ENCODE measurements at places on chromosomes 12 and 14.

DNA sequence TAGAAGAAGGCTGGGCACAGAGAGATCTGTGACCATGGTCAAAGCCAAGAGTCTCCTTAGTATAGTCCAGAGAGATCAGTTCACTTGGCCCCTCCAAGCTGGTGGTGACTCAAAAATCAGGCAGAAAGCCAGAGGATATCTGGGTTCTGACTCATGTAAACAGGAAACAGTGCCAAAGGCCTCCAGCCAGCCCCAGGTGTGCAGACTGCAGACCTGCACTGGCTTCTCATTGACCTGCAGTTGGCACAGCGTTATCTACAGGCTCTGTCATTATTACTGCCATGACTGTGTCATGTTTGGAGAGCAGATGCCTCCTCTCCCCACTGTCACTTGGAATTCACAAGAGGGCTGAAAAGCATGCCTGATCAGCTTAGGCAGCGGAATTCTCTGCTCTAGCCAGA lies 295.7 kb upstream of the PRKD1 start:
- no peak for DNase-seq

GRCh38 chr12:52185400-52185967 lies 6.3 kb downstream of the KRT80 start:
- DNase-seq, result no peak

DNA sequence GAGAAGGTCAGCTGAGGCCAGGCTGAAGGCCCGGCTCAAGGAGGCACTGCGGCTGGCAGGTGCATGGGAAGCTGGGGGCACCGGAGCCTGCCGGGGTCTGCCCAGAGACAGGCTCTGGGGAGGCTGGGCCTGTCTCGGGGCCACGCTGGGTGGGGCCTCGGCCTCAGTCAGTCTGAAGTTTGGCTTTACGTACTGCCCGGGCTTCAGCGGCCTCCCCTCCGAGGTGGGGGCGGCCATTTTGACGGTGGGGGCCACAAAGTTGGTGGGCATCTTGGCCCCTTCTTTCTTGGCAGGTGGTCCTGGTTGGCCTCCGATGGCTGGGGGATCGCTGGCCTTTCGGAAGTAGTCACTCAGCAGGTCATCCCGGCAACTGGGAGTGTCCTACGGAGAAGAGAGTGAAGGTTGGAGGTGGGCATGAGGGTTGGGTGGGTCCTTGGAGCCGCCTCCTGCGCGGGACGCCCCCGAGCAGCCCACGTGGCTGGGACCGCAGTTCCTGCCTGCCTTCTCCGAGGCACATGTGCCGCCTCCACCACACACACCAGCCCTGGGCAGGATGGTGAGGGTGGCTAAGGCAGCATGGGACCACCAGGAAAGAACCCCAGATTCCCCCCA lies 28.9 kb upstream of the GPR68 start:
- DNase-seq, result no peak

DNA sequence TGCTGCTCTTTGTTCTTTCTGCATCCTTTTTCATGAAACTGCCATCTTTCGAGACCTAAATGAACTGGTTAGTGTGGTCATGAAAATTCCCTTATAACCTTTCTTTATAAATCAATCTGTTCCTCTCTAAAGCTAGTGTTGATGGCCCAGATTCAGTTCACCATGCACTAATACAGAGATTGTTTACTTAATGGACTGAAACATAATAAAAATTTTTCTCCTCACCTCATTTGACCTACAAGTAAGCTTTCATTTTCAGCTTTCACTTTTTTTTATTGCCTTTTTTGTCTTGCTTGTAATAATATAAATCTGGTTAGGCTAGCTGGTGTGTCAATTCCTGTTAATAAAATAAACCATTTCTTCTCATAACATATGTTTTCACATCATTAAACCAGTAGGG lies 183.8 kb downstream of the CCDC59 start:
- no peak for DNase-seq

GRCh38 chr14:22794551-22794951 lies 20.7 kb downstream of the SLC7A7 start:
- no peak for DNase-seq

DNA sequence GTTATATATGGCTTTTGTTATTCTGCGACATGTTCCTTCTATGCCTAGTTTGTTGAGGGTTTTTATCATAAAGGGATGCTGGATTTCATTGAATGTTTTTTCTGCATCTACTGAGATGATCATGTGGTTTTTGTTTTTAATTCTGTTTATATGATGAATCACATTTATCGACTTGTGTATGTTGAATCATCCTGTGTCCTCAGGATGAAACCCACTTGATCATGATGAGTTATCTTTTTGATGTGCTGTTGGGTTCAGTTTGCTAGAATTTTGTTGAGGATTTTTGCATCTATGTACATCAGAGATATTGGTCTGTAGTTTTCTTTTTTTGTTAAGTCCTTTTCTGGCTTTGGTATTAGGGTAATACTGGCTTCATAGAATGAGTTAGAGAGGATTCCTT lies 291.2 kb downstream of the AKAP6 start:
- no peak for DNase-seq

DNA sequence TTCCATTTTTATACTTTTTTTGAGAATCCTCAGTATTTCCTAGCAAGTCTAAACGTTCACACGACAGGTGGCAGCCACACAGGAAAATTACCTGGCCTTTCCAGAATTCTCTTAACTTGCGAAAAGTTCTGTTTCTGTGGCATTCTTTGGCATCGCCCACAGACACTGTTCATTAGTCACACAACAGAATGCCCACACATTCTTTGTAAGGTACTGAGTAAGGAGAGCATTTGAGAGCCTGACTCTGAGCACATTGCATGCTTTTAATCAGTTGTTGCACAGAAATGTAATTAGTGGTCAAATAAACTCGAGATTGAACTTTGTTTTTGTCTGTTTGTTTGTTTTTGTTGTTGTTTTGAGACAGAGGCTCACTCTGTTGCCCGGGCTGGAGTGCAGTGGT lies 52.4 kb downstream of the LMNTD1 start:
- no peak for DNase-seq

DNA sequence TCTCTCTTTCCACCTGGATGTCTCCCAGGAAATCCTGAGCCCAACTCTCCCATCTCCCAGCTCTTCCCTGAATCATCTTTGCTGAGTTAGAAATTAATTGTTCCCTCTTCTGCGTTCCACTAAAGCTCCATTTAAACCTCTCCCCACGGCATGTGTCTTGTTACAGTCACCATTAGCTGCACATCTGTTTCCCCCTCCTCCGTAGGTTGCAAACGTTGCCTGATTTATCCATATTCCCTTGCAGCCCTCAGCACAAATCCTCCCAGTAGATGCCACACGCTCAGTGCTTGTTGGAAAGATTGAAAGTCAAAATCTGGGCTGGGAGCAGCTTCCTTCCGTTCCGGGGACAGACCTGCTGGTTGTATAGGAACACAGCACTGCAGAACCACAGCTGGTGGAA lies 90.4 kb downstream of the SLC24A4 start:
- no peak for DNase-seq

DNA sequence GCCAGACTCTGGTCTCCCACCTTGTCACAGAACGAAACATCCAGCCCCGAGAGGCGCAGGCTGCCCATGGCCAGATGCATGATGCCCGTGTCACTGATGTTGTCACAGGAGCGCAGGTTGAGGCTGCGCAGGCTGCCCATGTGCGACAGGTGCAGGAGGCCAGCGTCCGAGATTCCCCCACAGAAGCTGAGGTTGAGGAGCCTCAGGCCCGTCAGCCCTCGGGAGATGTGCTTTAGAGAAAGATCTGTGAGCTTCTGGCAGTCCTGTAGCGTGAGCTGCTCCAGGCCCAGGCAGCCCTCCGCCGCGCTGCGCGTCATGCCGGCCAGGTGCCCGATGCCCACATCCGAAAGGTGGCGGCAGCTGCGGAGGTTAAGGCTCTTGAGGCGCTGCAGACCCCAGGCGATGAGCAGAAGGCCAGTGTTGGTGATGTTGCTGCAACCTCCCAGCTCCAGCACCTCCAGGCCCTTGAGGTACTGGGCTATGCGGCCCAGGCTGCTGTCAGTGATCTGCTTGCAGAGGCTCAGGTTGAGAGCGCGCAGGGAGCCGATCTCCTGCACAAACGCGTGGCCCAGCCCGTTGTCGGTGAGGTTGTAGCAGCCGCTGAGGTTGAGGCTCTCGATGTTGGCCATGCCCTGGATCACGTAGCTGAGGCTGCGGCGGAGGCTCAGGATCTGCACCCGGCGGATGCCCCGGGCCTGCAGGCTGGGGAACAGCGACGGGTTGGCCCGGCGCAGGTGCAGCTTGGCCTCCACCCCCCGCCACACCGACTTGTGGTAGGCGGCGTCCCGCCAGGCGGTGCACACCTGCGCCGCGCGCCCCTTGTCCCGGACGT lies 991 bp downstream of the FBXL14 start:
- peak; percentile 29 for DNase-seq

- no peak for DNase-seq
Observed at GRCh38 chr14:96380735-96381134, 11.2 kb upstream of the AK7 start.

Data from stimulated activated CD4-positive, alpha-beta T cell treated with anti-CD3 and anti-CD28 coated beads, Interleukin-15, amount 100 ng/mL, for 1 hour (primary cell).